ENCODE measurements at places on chromosomes 1 and 21.

DNA sequence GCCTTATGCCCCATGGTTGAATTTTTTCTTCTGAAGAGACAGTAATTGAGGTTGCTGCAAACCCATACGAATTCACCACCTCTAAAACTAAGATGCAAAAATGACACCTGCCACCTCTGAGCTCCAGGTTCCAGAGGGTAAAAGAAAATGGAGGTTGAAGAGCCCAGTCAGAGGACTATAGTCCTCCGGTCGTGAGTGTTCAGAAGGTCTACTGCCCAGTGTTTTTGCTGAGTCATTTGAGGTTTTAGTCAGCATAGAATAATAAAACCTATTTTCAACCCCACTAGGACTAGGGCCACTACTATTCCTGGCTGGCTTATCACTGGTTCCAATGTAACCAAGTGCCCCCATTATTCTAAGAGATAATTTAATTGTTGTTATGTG is 12.9 kb upstream of the SLAMF7 start:
- DNase-seq: no peak

DNA sequence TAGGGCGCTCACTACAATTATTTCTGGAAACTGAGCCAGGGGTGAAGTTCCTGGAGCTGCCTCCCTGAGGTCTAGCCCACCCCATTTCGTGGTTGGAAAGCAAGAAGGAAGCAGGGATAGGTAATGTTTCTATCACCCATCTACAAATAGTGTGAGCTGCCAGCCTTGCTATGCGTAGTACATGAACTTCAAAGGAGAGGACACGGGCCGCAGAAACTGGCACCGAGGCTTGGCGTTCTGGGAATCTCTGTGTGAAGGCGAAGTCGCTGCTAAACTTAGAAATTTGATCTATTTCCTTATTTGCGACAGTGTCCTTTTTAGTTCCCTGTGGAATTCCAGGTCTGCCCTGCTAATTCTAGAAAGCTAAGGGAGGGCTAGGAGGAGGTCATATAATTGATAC is 49.6 kb upstream of the NTPCR start:
- no peak for DNase-seq

DNA sequence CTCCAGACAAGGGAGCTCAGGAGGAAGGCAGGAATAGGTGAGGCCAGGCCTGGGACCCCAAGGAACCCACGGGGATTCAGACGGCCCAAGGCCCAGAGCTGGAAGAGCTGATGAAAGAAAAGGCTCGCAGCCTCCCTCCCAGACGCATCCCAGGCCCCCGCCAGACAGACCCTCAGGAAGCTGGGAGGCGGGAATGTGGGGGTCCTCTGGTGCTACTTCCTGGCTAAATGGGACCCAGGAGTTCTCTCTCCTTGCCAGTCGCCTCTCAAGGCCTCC is 430 bp downstream of the FBXO2 start:
- no peak for DNase-seq

DNA sequence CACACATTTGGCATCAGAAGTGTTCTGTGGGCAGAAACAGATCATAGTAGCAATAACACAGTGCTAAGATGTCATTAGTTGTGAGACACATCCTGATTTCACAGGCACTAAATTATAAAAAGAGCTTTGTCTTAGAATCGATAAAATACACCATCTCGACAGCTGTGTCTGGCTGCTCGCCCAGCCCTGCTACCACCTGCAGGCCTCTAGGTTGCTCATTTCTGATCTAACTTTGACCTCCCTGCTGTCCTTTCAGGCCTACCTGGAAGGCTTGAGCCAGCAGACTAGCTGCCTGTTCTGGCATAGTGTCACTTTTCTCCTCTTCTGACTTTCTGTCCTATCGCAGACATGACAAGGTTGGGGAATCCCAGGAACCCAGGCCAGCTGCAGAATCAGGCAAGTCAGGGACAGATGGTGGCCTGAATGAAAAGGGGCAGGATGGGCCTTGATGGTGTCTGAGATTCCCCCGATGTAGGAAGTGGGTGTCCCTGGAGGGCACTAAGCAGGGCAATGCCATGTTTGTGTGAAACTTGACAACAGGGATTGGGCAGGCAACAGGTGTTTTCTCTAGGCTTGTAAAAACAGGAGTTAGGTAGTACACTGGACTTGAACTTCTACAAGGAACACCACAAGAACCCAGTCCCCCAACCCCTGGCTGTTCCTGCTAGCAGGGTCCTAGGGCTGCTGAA is 66.6 kb upstream of the RHOU start:
- no peak for DNase-seq

DNA sequence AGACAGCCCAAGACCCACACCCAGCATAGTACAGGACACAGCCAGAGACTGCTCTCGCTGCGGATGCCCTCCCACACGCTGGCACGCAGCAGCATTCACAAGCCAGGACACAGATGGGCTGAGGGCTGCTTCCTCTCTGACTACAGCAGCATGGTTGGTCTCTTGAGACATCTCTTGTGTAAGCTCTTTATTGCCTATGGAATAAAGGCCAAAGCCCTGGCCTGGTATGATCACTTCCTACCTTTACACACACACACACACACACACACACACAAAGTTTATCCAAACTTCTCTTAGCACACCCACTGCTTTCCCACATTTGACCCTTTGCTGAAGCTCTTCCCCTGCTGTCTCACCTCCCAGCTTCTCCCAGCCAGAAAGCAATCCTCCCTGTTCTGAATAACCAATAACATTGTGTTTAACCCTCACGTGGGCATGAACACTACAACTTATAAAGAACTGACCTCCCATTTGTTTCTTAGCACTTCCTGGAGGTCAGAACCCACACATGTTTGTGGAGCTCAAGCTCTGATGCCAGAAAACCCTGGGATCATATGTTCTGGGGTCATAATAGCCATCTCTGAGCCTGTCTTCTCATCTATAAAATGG is 1.2 kb upstream of the LUZP1 start:
- DNase-seq: no peak

- no peak for DNase-seq
These were observed 10.8 kb upstream of the CDCP2 start for GRCh38 chr1:54163573-54163972.

DNA sequence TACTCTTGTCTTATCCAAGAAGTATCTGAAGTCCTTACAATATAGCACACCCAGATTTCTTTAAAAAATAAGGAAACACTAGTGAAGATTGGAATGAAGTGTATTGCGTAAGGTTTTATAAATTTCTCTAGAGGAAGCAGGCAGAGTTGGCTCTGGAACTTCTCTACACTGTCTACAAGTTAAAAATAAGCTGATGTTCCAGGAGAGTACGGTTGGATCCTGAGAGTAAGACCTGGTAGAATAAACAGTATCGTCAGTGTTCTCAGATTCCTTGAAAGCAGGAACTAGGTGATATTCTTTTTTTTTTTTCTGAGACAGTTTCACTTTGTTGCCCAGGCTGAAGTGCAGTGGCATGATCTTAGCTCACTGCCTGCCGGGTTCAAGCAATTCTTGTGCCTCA is 107.9 kb downstream of the USP25 start:
- DNase-seq: no peak

DNA sequence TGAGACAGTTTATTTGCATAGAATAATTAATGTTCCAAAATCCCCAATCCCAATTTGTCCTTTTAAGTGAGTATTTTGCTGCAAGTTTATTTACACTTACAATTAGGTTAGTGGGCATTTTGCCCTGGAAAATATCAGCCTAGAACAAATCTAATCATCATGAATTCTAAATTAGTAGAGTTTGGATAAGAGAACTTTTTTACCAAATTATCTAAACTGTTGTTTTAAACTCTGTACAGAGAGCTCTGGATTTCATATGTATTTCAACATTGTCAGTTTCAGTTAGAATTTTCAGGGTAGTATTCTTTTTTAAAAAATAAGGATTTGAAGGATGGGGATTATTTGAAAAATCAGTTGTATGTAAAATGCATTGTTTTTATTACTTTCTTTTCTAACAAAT is 27.8 kb upstream of the UBE2U start:
- no peak for DNase-seq

DNA sequence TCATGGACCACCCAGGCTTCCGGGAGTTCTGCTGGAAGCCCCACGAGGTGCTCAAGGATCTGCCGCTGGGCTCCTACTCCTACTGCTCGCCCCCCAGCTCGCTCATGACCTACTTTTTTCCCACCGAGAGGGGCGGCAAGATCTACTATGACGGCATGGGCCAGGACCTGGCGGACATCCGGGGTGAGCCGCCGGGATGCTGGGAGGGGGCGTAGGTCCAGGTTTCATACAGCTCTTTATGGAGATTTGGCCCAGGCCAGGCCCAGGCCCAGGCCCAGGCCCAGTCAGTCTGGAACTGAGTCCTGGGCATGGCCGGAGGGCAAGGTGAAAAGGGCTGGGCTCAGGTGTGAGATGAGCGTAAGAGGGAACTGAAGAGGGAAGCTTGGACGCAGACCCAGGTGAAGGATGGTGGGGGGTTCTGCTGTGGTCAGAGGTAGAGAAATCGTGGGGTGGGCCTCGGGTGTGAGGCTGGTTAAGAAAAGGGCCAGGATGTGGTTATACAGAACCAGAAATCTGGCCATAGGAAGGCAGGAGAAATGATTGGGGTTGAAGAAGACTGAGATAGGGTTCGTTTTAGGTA is 23.0 kb downstream of the DISP3 start:
- DNase-seq: no peak

- DNase-seq: no peak
These were observed 40.2 kb downstream of the FOXD2 start for GRCh38 chr1:47478090-47478489.

GRCh38 chr21:42674351-42674940 is 21.0 kb downstream of the PDE9A start:
- no peak for DNase-seq

DNA sequence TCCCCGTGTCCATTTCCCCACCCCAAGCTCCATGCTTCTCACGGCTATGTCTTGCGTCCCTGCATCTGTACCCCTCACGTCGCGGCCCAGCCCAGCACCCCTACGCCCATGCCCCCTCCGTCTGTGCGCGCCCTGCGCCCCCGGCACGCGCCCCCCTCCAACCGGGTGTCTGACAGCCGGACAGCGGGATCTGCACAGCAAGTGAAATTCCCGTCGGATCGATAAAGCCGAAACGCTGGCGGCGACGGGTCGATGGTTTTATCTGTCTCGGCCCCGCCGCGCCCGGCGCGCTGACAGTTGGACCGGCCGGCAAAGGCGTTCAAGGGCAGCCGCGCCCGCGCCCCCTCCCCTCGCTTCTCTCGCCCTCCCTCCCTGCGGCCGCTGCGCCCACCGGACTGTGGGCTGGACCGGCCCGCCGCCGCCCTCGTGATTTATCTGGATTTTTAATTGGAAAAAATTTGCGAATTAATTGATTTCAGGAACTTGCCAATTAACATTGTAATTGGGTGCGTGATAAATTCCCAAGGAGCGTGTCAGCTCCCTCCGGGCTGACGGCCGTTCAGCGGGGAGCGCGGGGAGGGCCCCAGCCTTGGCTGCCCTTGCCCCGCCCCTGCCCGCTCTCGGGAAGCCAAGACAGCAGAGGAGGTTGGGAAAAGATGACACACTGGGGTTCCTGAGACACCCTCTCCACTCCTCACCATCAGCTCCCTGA is 57.1 kb downstream of the TMEM53 start:
- DNase-seq: no peak

GRCh38 chr1:18464665-18465050 is 16.1 kb upstream of the KLHDC7A start:
- no peak for DNase-seq

DNA sequence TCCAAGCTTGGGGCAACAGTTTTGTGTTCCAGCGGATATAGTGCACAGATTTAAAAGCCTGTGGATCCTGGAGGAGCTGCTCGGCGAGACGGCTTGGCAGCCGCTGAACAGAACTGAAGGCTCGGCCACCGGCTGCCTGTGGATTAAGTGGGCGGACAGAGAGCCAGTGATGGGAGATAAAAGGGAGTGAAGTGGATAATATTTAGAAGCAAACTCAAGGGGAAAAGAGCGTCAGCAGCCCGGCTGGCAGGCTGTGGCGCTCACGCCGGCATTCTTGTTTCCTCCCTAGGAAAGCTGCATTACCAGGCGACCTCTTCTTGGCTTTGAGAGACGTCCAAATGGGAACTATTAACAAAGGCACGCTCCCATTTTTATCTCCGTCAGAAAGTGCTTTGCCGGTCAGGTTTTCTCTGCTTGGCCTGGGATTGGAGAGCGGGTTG is 10.4 kb downstream of the TRABD2B start:
- no peak for DNase-seq

DNA sequence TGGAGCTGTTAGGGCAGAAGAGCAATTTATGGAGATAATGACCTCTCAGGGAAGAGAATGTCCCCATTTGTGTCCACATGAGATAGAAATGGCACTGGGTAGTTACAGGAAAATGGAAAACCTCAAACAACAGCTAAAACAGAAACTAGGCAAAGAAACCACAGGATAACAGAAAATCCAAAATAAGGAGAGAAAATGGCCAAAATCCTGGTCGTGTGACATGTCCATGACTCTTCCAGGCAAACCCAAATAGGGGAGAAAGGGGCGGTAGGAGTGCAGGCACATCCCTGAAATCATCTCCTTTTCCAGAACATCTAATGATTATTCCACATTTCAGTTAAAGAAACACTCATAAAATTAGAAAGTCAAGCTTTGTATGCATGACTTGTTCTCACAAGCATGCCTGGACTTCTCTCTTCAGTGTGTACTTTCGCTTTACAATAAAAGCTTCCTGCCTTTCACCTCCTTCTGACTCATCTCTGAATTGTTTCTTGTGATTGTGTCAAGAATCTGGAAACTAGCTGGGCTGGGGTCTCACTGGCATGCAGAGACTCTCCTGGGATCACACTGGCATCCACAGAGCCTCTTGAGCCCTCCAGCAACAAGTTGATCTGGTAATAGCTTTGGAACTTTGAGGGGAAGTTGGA is 171.4 kb upstream of the ZP4 start:
- DNase-seq: no peak

GRCh38 chr1:202967684-202968281 is 726 bp upstream of the CYB5R1 start:
- no peak for DNase-seq

DNA sequence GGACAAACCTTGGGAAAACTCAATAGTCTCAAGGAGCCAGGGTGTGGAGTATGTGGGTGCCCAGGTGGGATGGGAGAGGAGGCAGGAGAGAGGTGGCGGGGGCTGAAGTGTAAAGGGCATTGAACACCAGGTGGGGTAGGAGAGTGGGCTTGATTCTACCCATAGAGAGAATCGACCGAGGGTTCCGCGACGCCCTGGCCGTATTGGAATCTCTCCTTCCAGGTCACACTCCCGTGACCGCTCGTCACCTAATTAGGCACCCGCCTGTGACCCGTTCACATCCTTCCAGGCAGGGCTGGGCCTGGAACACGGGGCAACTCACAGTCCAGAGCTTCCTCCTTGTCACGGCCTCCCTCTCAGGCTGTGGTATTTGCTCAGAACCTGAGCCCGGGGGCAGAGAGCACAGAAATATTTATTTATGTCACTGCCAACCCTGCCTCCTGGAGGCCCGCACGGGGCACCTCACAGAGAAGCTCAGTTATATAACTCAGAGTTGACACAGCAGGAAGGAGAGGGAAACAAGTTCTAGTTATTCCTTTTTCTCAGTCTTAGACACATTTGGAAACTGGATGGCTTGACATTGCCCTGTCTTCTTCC is 12.0 kb downstream of the NCMAP start:
- DNase-seq: no peak

GRCh38 chr21:17688912-17689874 is 76.5 kb upstream of the BTG3 start:
- DNase-seq: peak; percentile 39

GRCh38 chr1:42841440-42842147 is 4.8 kb upstream of the ZNF691 start:
- DNase-seq: no peak
